AG04449 (cell line): ENCODE measurements at places on chromosomes 3 and 15.

DNA sequence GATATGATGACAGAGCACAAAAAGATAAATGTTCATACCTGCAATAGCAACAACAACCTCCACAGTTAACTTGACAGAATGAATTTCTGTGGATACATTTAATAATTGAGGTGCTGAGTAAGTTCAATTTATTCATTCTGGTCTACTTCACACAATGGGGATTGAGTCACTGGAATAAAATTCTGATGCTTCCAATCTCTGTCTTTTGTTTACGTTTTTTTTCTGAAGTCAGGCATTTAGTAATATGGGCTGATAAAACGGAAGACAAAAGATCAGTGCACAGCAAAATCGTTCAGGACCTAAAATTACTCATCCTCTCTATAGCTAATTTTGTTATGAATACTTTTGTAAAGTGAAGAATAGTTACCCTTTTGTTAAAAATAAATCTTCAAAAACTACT, 565.9 kb upstream of the CCDC54 start:
- no peak for DNase-seq

DNA sequence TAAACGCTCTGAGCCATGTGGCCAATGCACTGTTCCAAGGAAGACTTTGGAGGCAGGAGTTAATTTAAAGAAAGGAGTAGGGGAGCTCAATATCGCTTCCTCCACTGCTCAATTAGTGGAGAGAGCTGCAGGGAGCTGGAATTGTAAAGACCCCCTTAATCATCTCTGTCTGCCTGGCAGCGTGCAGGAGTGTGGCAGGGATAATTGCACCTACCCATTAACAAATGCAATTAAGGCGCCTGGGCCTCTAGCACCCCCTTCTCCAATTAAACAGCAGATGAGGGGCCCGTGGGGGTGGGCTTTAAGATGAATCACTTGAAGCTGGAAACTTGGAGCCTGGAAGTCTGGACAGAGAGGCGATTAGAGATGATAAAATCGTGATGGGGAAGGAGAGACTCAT, 61.7 kb upstream of the GLCE start:
- no peak for DNase-seq

DNA sequence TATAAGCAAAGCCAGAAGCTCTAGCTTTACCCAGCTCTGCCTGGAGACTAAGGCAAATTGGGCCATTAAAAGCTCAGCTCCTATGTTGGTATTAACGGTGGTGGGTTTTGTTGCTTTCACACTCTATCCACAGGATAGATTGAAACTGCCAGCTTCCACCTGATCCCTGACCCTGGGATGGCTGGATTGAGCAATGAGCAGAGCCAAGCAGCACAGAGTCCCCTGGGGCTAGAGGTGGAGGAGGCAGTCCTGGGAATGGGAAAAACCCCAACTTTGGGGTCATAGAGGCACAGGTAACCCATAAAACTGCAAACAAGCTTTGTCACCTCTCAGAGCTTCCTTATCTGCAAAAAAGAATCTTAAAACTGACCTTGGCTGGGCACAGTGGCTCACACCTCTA, 6.6 kb downstream of the RHO start:
- DNase-seq, result no peak

DNA sequence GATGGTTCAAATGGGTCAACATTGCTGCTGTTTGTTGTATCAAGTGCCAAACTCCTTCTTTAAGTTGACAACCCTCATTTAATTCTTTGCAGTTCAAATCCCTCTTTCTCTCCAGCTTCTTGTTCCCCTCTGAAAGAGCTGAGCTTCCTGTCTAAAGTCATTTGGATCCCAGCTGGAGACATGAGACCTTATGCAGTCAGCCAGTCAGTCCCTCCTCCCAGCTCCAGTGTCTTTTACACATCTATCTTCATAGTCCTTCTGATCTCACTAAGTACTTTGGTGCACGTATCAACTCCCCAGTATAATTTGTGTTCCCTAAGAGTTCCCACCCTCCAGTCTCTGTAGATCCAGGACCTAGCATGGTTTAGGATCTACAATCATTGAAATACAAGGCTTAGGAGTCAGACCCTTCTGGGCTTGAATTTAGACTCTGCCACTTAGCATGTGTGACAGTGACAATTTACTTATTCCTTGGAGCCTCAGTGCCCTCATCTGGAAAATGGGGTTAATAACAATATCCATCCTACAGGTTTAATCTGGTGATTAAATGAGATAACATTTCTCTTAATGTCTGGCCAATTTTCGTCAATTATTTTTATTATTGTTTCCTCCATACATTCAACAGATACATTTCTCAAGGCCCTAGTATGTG, 102.8 kb upstream of the SEMA6D start:
- DNase-seq, result no peak

- no peak for DNase-seq
Observed at GRCh38 chr15:67819636-67820035, 5.7 kb upstream of the SKOR1 start.

- peak; percentile 36 for DNase-seq
Observed at GRCh38 chr3:129286081-129286480, 7.4 kb downstream of the HMCES start.

- DNase-seq, result no peak
Observed at GRCh38 chr3:15426579-15427118, 695 bp downstream of the METTL6 start.

DNA sequence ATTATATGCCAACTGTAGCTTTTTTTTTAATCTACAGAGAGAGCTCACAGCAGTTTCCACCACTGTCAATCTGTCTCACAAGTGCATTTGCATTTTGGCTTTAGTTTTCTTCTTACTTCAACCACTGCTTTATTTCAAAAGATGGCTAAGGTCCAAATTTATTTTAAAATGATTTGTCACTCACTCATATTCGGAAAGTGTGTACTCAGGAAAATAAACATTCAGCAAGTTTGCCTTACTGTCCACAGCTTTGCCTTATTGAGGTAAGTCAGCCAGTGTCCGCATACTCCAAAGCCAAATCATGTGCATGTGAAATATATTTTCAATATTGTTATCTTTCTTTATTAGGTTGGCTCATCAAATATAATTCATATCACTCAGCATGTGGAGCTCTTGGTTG, 240.7 kb upstream of the ARHGEF26 start:
- no peak for DNase-seq

- DNase-seq, result no peak
Observed at GRCh38 chr3:169026543-169027182, 636.8 kb downstream of the MECOM start.

- no peak for DNase-seq
Observed at GRCh38 chr3:112855883-112856282, 9.2 kb upstream of the CD200R1L start.

DNA sequence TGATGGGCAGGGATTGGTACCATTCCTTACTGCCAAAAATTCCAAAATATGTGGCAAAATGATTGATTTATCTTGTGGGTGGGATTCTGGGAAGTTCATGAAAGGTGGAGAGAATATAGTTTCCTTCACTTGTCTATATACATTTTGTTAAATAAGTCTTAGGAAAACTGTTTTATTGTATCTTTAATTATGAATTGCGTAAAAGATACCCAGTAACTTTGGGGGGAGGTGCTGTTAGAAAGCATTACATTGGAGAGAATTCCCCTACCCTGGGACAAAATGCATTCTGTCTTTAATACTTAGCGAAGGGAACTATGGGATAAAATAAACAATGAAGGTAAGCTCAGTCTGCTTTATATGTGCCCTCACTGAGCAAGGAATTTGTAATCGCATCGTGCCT, 4.6 kb downstream of the SETD5 start:
- no peak for DNase-seq

GRCh38 chr15:70436428-70436827, 326.9 kb downstream of the UACA start:
- no peak for DNase-seq

DNA sequence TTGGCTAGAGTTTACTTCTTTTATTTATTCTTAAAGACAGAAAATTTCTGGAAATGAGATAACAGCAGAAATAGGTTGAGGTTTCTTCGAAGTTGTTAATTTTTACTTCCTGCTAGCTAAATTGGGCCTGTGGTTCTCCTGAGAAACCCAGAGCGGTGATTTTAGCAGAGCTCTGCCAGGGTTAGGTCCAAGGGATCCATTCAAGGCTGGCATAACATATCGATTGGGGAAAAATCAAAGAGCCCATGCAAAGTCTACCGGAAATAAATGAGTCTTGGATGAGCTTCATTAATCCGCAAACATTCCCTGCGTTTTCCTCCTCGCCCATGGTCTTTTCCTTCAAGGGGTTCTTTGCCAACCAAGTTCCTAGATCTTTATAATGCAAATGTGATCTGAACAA, 30.8 kb upstream of the MASP1 start:
- DNase-seq, result no peak

GRCh38 chr15:50138391-50138790, 19.4 kb upstream of the ATP8B4 start:
- no peak for DNase-seq

DNA sequence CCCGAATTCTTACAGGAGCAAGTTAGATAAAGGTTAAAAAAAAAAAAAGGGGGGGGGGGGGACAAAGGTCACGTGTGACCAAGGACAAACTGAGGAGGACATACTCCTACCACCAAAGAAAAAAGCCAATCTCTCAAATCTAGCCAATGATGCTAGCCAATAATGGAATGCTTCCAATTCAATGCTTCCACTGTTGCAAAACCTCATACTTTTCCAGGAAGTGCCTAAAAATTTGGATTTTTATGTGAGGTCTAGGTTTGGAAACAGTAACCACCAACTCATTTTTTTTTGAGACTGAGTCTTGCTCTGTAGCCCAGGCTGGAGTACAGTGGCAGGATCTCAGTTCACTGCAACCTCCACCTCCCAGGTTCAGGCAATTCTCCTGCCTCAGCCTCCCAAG, 11.4 kb downstream of the MSL2 start:
- no peak for DNase-seq

DNA sequence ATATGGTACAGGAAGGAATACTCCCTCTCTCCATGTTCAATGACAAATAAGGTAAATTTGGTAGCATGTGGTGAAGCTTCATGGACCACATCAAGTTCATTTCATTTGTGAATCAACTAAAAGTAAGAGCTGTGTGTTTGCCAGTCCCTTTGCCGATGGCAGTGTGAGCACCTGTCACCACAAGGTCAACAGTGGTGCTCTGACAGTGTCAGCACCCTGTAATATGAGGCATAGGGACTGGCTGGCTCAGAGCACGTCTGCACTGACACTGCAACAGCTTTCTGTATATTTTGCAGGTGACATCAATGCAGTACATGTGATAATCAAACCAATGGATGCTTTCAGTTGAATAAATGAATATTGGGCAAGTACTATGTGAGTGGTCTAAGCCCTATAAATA, 852.4 kb downstream of the TUSC7 start:
- DNase-seq, result no peak

GRCh38 chr3:435161-435560, 238.6 kb downstream of the CHL1 start:
- DNase-seq, result no peak

- DNase-seq, result no peak
Observed at GRCh38 chr3:164903820-164904451, 174.4 kb downstream of the SI start.

GRCh38 chr3:195123281-195123691, 147.7 kb downstream of the XXYLT1 start:
- DNase-seq, result no peak

DNA sequence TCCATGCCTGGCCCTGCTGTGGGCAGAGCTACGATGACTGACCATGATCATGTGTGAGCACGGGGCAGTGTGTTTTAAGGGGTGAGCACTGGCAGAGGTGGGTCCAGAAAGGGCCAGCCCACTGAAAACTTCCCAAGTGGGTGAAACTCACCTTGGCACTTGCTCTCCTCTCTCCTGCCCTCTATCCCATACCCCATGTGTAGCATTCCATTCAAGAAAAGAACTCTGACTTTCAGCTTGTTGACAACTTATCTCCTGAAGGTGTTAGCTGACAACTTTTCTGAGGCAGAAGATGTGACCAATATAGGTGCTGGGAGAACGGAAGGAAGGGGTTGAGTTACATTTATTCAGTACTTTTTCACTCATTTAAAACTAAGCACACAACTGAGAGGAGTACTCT, 305.2 kb downstream of the RORA start:
- no peak for DNase-seq

DNA sequence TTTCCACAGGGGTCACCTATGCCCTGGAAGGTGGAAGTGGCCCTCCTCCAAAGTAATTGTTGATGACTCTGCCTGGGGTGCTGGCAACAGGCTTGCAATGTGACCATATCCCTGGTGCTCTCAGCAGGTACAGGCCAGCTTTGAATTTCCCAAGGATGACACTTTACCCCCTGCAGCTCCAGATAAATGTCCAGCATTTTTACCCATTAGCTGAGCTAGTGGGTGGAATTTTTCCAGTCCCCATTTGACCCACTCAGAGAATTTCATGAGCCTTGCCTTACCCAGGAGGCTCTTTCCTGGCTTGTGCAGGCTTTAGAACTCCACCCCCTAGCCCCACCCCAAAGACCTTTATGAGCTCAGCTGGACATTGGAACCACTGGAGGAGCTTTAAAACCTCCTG, 77.6 kb downstream of the ST8SIA2 start:
- no peak for DNase-seq

- peak; percentile 5 for DNase-seq
Observed at GRCh38 chr3:177385831-177386301, 188.6 kb upstream of the TBL1XR1 start.

GRCh38 chr3:195007151-195007550, 263.8 kb downstream of the XXYLT1 start:
- DNase-seq, result no peak

DNA sequence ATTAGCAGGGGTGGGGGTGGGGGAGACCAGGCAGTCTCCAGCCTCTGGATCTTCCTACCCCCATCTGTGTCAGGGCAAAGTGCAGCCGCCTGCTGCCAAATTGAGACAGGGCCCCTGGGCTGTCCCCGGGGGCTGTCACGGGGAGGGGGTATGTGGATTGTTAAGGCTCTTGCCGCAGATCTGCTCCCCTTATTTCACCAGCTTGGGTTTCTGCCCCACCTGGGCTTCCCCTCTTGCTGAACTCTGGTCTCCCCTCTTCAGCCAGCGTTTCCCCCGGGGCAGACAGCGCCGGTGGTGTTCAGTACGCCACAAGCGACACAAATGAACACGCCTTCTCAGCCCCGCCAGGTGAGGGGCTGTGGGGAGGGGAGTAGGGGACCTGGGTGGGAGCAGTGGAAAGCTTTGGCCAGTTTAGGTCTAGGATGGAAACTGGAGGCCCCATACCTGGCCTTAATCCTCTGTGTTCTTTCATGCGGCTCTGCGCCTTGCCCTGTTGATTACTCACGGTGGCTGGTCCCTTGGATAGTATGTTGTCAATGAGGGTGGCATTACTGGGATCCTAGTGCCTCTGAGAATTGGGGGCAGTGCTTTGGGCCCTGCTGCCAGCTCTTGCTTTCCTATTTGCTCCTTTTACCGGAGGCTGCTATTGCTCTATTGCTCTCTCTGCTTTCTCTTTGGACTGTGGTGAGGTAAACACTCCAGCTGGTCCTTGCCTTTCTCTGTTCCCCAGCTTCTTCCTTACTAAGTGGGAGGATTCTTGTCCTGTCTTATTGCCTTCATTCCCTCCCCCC, 1.7 kb downstream of the EIF4G1 start:
- DNase-seq, result no peak

DNA sequence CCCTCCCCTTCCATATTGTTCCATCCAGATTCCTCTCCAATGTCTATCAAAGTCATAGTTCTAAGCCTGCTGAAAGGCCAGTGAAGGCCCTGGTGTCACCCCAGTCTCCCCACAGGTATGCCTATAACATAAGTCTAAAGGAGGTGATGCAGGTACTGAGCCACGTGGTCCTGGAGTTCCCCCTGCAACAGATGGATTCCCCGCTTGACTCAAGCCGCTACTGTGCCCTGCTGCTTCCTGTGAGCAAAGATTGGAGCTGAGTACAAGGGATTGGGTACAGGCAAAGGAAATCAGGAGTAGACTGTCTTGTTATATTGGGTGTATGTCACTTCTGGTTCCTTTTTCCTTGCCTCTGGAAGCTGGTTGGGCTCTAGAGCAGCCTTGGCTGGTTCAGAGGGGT, 8.2 kb downstream of the EIF2B5 start:
- no peak for DNase-seq
